ENCODE measurements at places on chromosomes 1 and 21. TPM values are rescaled to one million over a fixed set of nuclear protein-coding genes. Genes with fewer than 3 reads are reported as not detected.

The C21orf91 gene
- total RNA-seq, result 20.4 TPM

The CHD5 gene
- 0.85 TPM for total RNA-seq

The CRP gene
- not detected for total RNA-seq

DNA sequence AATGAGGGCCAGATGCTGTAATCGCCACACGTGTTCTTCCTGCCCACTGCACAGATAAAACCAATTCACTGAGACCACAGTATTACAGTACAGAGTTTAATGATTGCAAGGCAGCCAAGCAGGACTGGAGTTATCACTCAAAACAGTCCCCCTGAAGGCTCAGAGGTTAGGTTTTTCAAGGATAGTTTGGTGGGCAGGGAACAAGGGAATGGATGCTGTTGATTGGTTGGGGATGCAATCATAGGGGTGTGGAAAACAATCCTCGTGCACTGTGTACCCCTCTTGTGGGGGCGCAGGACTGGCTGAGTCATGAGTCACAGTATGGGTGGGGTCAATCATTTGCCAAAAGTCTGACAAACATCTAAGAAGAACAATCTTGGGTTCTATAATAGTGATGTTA, 12.4 kb upstream of the USP1 start:
- no peaks in the 10 kb centered on the region for H3K4me1 ChIP-seq
- H3K27ac ChIP-seq, result no peak overlapping the region
- no peaks in the 10 kb centered on the region for H3K36me3 ChIP-seq
- DNase-seq, result no peak
- no peak overlapping the region for H3K4me3 ChIP-seq

- DNase-seq, result no peak
- H3K4me1 ChIP-seq, result no peaks in the 10 kb centered on the region
- H3K36me3 ChIP-seq, result no peaks in the 10 kb centered on the region
- no peak overlapping the region for H3K27ac ChIP-seq
- no peaks in the 10 kb centered on the region for H3K27me3 ChIP-seq
- H3K4me3 ChIP-seq, result no peak overlapping the region
Measured at GRCh38 chr1:198604975-198605374, 33.9 kb upstream of the PTPRC start.

DNA sequence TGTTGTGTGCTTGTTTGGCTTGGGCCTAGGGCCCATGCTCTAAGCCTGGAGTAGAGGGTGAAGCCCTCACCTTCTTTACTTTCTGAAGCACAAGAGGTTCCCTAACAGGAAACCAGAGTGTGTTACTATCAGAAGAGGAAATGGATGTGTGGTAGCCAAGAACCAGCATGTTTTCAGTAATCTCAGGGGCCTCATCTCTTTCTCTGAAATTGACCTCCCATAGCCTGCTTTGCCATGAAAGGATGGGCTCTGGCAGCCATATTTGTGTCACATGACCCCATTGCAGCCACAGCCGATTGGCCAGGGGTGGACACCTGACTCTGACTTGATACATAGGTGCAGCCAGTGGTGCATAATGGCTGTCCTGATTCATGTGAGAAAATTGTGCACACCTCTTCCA, 18.6 kb downstream of the A3GALT2 start:
- H3K27me3 ChIP-seq, result no peaks in the 10 kb centered on the region
- H3K4me1 ChIP-seq, result no peaks in the 10 kb centered on the region
- H3K27ac ChIP-seq, result no peak overlapping the region
- H3K36me3 ChIP-seq, result peaks cover 4% of the 10 kb centered on the region
- DNase-seq, result no peak
